ENCODE measurements at places on chromosomes 2 and 18.

DNA sequence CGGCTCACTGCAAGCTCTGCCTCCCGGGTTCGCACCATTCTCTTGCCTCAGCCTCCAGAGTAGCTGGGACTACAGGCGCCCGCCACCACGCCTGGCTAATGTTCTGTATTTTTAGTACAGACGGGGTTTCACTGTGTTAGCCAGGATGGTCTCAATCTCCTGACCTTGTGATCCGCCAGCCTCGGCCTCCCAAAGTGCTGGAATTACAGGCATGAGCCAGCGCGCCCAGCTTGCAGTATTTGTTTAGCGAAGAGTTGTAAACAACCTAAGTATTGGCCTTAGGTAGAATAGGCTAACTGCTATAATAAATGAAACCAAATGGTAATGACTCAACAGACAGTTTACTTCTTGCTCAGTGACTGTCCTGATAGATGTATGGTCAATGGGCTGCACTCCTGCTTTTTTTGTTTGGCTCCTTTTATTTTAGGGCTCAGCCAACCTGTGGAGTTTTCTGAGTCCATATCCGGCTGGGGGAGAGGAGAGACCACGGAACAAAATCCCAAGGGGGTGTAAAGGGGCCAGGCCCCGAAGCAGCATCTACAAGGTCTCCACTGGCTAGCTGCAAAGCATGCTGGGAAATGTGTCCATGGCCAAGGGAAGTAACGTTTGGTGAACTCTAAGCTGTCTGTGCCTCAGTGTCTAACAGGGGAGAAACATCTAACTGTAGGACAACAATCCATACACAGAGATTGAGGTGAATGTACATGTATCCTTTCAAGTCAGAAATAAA lies 841.0 kb upstream of the ID2 start:
- no peak for DNase-seq

DNA sequence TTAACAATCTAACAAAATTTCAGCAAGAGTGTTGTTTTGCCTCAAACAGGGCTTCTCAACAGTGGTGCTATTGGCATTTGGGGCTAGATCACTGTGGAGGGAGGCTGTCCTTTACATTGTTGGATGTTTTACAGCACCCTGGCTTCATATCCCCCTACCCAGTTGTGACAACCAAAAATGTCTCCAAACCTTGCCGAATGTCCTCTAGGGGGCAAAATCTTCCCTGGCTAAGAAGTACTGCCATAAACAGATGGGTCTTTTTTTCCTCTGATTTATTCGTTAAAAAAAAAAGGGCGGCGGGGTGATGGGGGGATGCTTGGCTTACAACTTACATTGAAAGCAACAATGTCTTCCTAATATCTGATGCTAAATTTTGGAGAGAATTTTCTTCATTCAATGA lies 207.6 kb upstream of the CCDC150 start:
- peak; percentile 29 for DNase-seq

- DNase-seq = no peak
These were observed 39.3 kb downstream of the ZAP70 start for GRCh38 chr2:97752342-97753334.

DNA sequence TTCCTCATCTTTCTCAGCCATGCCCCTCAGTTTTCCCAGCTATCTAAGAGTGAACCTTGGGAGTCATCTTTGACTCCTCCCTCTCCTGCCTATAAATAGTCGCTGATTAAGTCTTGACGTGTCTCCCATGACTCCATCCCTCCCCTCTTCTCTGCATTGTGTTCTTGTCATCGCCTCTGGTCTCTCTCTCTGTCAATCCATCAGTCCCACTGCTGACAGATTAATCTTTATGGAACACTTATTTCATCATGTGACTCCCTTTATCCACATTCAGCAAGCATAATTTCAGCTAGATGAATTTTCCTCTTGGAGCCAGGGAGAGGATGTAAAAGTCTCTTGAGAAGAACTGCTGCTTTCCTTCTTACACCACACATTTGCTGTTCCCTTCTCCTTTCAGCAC lies 9.4 kb downstream of the ADAM23 start:
- DNase-seq = no peak

- no peak for DNase-seq
These were observed 603.6 kb downstream of the CPS1 start for GRCh38 chr2:211159972-211160371.

- peak; percentile 33 for DNase-seq
These were observed at the start of gene LRRTM4 for GRCh38 chr2:77521931-77522470. Gene LRRTM4 (minus strand): TSS chr2:77522376.

GRCh38 chr2:219824996-219825395 lies 197.6 kb downstream of the SLC4A3 start:
- no peak for DNase-seq

GRCh38 chr2:96150791-96151594 lies 5.8 kb upstream of the DUSP2 start:
- DNase-seq = peak; percentile 3

DNA sequence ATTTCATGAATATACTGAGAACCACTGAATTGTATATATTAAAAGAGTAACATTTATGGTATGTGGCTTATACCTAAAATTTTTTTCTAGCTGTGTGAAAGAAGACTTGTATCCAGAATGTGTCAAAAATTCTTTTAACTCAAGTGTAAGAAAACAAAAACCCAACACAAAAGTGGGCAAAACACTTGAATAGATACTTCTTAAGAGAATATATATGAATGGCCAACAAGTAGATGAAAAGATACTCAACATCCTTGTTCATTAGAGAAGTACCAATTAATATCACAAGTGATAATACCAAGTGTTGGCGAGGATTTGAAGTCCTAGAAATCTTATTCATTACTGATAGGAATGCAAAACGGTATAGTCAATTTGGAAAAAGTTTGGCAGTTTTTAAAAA lies 107.2 kb upstream of the MYO3B start:
- DNase-seq = no peak

DNA sequence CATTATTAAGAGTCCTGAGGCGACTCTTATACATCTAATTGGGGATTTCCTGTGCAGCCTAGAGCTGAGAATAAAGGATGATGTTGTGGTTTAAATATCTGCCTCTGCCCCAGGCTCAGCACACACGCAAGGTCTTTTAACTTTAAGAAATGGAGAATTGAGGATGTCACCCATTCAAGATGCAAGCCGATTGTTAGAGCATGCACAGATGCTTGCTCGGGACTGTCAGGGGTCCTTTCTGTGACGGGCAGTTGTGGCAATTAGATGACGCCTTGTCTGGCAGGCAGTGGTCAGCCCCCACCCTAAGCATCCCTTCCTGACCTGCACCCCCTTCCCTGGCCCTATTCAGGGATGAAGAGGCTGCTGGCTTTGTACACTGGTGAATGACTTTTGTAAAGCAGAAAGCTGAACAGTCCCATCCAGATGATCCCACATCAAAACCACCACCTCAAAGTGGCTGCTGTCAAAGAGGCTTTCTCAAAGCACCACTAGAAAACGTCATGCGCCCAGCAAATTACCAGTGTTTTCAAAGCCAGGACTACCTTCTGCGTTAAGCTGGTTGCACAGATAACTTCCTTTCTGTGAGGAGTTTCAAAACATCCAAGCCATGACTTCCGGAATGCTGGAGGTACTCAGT lies 23.7 kb downstream of the FAM178B start:
- no peak for DNase-seq

DNA sequence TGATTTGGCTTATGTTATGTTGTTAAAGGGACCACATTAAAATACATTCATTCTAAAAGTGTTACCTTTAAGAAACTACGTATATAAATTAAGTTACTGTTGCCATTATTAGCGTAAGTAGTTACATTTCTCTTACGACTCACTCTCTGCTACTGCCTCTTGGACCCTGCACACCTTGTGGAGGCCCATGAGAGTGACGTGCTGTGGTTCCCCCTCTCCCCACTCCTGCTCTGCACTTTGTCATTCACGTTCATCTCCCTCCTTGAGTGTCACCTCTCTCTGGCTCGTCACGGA lies 830 bp upstream of the MERTK start:
- no peak for DNase-seq

DNA sequence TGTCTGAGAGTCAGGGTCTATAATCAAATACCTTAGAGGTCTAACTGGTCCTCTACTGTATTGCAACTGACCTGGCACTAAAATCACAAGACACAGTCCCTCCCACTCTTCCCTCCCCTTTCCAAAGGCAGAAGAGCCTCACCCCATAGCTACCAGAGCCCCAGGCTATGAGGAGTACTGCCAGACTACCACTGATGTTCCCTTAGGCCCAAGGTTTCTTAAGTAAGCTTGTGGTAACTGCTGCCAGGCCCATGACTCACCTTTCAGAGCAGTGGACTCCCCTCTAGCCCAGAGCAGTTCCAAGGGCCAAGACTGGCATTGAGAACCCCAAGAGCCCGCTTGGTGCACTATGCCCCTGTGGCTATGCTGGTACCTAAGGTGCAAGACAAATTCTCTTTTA lies 1193.4 kb downstream of the DSC3 start:
- DNase-seq = no peak

GRCh38 chr18:22367303-22367702 lies 50.4 kb downstream of the CTAGE1 start:
- no peak for DNase-seq
